Stimulated activated CD8-positive, alpha-beta memory T cell treated with anti-CD3 and anti-CD28 coated beads, Interleukin-15, amount 100 ng/mL, for 48 hours (primary cell): ENCODE measurements at places on chromosomes 1 and 21.

DNA sequence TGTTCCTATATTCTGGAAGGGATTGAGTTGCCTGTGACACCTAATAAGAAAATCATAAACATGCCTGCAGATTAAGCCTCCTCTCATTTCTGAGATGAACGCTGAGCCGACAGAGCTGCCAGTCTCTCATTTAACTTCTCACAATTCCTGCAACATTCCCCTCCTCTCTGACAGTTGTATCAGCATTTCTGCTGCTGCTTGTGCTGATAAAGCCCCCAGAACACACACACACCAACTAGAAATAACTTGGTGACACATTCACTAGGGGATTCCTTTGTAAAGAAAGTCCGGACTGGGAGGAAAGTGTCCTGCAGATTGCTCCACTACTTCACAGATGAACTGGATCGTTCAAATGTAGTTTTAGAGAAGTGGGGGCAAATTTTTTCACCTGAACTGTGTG, 437.3 kb downstream of the PLA2G4A start:
- no peak for DNase-seq

- no peak for DNase-seq
Measured at GRCh38 chr1:59156526-59157199, 140.2 kb upstream of the FGGY start.

DNA sequence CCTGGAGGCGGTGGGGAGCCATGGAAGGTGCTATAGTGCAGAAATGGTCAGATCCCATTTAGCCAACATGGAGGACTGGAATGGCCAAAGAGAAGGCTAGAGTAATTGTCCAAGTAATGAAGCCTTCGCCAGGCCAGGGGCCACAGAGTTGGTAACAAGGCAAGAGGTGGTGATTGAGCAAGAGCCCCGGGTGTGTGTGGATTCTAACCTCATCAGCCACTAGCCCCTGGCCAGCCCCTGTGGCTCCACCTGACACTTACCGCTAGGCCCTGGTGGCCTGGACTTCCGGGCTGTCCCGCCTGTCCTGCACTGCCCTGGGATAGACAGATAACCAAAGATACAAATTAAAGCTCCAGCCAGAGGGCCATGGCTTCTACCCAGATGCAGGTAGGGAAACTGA, 9.9 kb downstream of the COL9A2 start:
- DNase-seq = no peak

DNA sequence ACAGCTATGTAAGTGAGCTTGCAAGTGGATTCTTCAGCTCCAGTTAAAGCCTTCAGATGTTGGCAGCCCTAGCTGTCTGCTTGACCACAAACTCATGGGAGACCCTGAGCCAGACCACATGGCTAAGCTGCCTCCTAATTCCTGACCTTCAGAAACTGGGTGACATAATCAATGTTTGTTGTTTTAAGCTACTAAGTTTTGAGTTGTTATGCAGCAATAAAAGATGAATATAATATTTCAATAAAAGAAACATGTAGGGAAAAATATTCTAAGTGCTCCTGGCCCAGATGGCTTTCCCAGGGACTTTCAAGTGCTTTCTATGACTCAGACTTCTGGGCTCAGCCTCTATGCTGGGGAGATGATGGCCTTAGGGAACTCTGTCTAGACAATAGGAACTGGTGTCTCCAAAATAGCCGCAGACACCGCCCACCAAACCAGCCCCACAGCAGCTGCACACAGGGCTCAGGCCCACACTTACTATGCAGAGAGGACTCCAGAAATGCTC, 20.3 kb upstream of the AZIN2 start:
- DNase-seq = no peak

DNA sequence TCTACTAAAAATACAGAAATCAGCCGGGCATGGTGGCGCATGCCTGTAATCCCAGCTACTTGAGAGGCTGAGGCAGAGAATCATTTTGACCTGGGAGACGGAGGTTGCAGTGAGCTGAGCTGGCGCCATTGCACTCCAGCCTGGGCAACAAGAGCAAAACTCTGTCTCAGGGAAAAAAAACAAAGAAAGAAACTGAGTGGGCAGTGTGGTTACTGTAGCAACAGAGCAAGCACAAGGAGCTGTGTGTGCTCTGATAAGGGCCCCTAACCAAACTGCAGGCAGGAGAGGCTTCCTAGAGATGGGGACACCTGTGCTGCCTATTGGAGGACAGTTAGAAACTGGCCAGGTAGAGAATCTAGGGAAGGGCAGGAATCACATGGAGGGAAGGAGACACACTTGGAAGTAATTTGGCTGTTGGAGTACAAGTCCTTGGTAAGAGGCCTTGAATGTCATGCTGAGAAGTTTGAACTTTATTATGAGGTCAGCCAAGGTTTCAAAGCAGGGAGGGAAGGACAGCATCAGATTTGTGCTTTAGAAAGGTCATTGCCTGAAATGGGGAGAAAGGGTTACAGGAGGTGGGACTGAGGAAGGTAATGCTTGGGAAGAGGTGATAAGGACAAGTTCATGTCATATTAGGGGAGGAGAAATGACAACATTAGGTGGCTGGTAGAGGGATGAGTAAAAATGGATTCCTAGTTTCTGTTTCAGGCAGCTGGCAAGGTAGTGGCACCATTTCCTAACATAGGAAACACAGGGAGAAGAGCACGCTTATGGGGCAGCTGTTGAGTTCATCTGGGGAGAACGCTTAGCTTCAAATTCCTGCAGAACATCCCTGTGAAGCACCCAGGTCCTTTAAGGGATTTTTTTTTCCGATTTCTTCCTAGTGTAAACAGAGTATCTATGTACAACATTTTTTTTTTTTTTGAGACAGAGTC, 69.2 kb upstream of the ARTN start:
- no peak for DNase-seq

- DNase-seq = peak; percentile 81
Measured at GRCh38 chr1:35079003-35079930, at the start of gene ZMYM1. Gene ZMYM1 (plus strand): TSS chr1:35079385. CDS start chr1:35093988, 14,603 bp downstream.

DNA sequence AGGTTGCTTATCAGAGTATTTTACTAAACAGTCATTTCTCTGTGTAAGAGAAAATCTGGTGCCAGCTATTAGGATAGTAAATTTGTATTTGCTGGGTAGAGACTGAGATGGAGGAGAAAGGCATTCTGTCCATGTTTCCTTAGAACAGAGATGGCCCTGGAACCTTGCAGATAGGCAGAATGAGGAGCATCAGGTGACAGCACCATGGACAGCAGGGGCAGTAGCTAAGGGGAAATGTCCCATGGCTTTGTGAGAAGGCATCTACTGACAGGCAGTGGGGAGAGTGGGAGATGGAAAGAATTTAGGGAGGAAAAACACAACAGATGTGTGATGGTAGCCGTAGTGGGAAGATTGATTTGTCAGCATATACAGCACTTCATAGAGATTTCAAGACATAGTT, 105.0 kb downstream of the PRRX1 start:
- DNase-seq = no peak

DNA sequence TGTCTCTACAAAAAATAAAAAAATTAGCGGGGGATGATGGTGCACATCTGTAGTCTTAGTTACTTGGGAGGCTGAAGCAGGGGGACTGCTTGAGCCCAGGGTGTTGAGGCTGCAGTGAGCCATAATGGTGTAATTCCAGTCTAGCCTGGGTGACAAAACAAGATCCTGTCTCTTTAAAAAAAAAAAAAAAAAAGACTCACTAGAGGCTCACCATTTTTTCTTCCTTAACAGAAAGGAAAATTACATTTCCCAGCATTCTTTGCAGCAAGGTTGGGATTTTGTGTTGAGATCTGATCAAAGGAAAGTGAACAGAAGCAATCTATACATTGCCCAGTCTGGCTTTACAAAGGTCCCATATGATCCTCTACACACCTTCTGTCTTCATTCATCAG, 21.5 kb downstream of the GFI1 start:
- DNase-seq = no peak
